ENCODE measurements at places on chromosomes 6 and 20.

DNA sequence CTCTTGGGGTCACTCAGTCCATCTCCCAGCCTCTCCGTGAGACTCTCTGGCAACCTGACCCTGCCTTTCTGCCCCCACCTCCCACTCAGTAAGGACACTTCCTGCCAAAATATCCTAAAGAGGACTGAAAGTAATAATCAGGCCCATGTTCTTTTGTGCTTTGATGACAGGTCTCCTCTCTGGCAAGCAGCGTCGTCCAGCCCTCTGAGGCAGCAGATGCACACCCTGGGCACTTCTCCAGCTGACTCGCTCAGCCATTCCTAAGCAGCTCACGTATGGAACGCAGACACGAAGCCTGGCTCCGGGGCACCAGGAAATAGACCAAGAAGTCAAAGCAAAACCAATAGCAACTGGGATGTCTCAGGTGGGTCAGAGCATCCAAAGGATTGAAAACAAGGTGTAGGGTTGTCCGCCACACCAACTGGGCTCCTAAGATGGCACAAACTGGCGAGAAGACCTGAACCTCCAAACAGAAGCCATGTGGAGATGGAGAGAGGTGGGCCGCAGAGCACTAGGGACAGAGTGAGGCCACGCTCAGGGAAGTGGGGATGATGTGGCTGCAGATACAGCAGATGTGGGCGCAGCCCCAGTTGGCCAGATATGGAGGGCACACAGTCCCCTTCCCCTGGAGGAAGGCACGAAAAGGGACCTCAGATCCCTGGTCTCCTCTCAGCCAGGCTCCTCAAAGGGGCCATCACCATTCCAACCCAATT lies 99.3 kb downstream of the PRND start:
- no peak for DNase-seq

DNA sequence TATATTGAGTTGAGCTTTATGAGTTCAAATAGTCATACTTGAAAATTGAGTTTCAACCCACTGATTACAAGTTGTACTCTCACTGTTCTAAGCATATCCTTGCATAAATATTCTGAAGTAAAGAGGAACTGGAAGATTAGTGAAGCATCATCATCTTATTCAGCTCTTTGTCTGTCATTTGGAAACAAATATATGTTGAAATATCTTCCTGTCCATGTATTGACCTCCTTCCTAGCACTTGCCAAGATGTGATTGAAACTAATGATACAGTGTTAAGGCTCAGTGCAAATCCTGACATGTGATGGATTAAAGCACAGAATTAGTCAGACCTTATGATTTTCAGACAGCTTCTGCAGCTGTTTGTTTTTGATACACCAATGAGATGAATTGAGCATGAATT lies 434.3 kb downstream of the TBC1D32 start:
- no peak for DNase-seq

GRCh38 chr6:56685102-56685733 lies 42.5 kb upstream of the DST start:
- DNase-seq, result peak; percentile 39

GRCh38 chr6:34196116-34196832 lies 40.4 kb upstream of the HMGA1 start:
- DNase-seq, result no peak

DNA sequence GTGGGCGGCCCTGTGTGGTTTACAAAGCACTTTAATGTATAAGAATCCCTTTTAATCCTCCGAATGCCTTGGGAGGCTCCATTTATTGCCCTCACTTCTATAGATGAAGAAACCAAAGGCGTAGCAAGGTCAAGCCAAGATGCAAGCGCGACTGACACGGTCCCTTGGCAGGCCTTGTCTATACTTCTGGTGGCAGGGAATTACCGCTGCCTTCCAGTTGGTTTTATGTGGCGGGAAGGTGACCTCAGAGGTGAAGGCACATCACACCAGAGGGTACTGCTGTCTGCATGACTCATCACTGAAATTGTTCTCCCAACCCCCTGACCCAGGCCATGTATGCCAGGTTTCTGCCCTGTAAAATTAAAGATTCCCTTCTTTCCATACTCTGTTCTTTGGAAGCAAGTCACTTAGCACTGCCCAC lies 36.1 kb upstream of the NAA20 start:
- DNase-seq, result no peak

DNA sequence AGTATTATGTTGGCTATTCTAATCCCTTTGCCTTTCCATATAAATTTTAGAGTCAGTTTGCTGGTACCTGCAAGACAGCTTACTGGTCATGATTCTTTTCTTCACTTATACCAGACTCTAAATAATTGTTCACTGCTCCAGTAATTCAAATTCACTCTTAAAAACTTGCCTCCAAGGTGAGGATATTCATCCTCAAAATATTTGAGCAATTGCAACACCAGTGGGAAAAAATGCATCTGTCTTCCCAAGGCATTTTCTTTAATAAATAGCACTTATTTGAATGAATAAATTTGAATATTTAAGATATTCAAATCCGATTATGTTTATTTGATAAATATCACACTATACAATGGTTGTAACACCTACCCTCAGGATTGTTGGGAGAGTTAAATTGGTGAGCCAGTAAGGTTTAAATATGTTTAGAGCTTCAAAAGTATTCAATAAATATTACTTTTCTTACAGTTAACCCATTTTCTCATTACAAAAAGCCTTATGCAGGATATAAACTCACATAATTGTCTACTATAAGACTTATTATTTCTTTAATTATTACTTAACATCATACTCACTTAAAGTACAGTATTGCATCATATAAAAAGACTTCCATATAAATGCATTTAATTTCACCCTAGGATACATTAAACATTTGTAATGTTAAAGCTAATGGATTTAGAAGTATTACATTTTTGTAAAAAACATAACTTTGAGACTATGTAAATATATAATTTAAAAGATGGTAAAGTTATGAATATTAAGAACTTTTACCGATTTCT lies 285.6 kb downstream of the SAMD5 start:
- no peak for DNase-seq

DNA sequence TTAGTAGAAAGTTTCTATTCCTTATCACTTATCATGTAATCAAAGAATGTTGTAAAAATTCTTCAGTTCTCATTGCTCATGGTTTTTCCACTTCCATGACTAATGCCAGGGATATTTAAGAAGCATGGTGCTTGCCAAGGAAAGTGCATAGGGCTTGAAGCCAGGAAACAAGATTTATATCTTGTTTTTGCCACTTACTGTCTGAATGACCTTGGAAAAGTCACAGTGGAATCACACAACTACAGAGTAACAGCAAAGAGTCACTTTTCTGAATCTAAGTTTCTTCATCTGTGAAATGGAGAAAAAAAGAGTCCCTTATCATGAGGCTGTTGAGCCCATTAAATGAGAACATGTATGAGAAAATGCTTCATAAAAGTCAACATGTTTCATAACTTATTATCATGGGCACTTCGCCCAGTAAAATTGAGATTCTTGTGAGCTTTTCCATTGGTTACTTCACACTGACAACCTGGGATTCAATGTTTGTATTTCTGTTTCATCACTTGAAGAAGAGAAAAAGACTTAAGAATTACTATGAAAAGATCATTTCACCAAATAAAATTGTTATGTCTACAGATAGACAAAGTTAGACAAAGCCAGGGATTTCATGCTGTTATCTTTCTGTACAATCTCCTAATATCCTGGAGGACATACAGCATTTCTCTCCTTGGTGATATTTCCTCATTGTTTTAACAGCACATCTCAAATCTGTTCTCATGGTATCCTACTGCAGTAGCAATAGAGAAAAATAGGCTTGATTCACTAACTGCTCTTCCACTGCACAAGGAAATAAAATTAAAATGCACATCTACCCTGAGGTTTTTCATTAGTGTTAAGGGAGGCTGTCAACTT lies 7.6 kb upstream of the BMP5 start:
- DNase-seq, result no peak

- DNase-seq, result peak; percentile 29
Measured at GRCh38 chr6:53795702-53796450, 1.1 kb downstream of the LRRC1 start.

GRCh38 chr20:9066191-9066590 lies 2.7 kb upstream of the PLCB4 start:
- no peak for DNase-seq

GRCh38 chr6:75436869-75437268 lies 56.7 kb downstream of the FILIP1 start:
- no peak for DNase-seq

DNA sequence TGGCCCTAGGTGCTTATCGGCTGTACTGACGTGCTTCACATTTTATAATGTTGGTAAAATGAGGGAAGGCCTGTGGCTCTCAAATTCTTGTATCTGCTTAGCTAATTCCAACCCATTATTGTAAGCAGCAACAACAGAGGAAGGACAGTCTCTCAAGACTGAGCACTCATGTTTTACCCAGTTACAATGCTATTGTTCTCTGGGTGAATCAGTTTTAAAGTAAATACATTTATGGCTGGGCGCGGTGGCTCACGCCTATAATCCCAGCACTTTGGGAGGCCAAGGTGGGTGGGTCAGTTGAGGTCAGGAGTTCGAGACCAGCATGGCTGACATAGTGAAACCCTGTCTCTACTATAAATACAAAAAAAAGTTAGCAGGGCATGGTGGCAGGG lies 194.6 kb downstream of the PRKN start:
- no peak for DNase-seq

DNA sequence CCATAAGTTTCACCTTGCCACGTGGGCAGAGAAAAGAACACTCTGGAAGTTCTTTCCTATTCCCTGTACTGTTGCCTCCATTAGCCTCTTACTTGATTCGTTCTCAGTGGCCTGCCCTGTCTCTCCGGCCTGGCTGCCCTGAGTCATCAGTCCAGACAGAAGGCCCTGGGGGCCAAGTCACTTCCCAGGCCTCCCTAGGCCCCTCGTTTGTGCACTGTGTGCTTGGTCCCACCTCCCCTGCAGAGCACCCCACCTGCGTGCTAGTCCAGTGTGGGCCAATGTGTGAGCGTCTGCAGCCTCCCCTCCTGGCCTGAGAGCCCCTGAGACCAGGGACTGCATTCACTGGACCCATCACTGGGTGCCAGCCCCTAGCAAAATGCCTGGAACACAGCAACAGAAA lies 191.2 kb upstream of the RREB1 start:
- DNase-seq, result no peak

Data from HepG2 (cell line).